ENCODE measurements at places on chromosomes 7 and 10.

DNA sequence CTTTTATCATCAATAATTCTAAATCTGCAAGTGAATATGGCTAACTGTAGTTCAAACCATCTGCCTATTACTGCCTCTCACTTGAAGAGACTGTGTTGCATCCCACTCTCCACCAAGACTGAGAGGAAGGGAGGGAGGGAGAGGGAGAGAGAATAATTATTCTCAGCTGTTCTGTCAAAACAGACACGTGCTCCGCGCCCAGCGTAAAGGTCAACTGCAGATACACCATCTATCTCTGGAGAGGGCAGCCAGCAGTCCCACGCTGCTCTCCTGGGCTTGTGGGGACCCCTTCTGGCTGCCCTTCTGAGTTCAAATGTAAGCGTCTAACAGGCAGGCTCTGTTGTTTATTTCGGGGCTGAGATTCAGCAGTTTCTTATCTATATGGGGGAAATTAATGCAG is 625.5 kb upstream of the GALNT17 start:
- no peak for DNase-seq

DNA sequence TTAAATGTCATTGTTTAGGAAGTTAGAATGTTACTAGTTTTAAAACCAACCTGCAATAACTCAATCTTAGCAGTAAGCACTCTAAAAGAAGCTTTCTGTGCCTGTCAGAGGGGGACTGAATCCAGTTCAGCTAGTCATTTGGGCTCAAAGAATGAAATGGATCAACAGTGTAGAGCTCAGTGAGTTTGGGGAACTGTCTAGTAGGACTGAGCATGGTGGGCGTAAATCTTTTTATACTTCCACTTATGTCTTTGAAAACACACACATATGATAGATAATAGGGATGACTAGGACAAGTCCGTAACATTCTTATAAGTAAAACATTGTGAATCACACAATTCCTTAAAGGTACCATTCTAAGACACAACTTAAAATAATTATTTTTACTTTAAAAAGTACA is 11.5 kb downstream of the GSAP start:
- DNase-seq = no peak

GRCh38 chr10:33117230-33117629 is 159.2 kb upstream of the ITGB1 start:
- no peak for DNase-seq

GRCh38 chr7:141708351-141708750 is at the start of gene WEE2:
WEE2 (plus strand) TSS chr7:141708353; CDS start chr7:141708759, 406 bp downstream.
- DNase-seq = no peak

DNA sequence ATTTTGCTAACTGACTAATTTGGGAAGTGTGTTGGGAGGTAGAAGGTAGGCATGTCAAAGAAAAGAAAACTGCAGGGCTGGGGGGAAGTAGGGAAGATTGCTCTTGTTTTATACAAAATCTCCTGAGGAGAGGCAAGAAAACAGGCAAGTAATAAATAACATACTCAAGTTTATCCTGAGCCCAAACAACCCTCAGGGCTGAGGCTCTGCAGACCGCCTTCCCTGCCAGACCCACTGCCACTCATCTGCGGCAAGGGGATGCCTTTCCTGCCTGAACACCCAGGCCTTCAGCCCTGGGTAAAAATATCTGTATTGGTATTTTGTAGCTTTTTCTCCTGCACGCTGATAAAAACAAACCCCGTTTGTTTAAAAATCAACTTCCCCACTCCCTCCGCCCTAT is 399.8 kb upstream of the NFE2L3 start:
- DNase-seq = no peak

- no peak for DNase-seq
Observed at GRCh38 chr7:99910976-99911375, 8.4 kb downstream of the TRIM4 start.

- DNase-seq = peak; percentile 3
Observed at GRCh38 chr10:120970595-120971529, 119.7 kb downstream of the WDR11 start.
